GM23248 (cell line): ENCODE measurements at places on chromosomes 4 and X.

GRCh38 chrX:53356186-53356585 lies 66.3 kb downstream of the SMC1A start:
- peak; percentile 27 for DNase-seq

- DNase-seq: no peak
Observed at GRCh38 chrX:110252711-110253110, 65.2 kb downstream of the AMMECR1 start.

GRCh38 chrX:103201041-103201440 lies 13.9 kb upstream of the BEX4 start:
- no peak for DNase-seq

- peak; percentile 47 for DNase-seq
Observed at GRCh38 chr4:3207531-3208037, 41.4 kb upstream of the MSANTD1 start.

DNA sequence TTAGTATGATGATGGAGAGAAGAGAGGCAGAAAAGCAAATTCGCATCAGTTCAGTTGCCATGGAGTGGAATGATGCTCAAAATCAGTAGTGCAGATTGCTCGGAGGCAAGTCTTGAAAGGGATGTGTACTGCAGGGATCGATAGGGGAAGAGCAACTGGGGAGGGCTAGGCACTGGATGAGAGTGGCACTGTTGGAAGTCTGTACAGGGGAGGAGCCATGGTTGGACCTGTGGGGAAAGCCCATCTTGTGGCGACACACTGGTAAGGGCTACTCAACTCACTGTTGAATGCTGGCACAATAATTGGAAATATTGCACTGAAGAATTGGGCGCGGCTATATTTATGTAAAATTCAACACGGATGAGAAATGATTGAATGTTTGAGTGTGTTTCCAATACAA lies 1.2 kb downstream of the RAB9B start:
- DNase-seq: no peak

GRCh38 chr4:1642196-1642951 lies 41.7 kb downstream of the FAM53A start:
- no peak for DNase-seq

DNA sequence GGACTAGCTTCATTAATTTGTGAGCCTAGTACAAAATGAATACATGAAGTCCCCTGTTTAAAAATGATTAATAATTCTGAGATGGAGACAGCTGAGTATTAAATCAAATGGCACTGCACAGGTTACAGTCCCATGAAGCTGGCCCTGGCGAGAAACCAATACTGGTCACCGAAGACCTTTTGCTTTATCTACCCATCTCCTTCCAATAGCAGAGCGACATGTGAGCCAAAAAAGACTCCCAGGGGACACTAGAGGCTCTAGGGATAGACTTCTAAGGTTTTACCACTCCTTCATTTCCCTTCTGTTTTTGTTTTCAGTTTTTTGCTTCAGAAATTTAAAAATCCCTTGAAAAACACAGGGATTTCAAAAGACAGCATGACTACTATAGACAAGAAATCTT lies 97.0 kb upstream of the CCSER1 start:
- no peak for DNase-seq

DNA sequence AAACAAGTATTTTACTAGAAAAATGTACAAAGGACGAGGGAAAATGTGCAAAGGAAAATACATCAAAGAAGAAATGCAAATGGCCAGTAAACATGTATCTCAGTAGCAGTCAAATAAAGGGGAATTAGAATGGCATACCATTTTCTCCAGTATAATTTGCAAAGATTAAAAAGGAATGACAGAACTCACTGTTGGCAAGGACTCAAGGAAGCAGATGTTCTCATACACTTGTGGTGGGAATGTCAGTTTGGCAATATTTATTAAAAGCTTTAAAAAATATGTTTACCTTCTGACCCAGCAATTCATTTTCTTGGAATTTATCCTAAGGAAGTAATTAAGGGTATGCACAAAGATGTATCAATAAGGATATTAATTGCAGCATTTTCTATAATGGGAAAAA lies 7.6 kb downstream of the CLCN5 start:
- DNase-seq: peak; percentile 14

DNA sequence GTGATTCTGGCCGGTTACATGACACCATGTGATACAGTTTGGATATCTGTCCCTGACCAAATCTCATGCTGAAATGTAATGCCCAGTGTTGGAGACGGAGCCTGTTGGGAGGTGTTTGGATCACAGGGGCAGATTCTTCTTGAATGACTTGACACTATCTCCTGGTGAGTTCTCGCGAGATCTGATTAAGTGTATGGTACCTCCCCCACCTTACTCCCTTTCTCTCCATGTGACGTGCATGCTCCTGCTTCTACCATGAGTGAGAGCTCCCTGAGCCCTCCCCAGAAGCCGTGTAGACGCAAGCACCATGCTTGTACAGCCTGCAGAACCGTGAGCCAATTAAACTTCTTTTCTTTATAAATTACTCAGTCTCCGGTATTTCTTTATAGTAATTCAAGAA lies 23.6 kb downstream of the CPE start:
- DNase-seq: no peak

- DNase-seq: peak; percentile 90
Observed at GRCh38 chr4:94472056-94472826, 20.5 kb downstream of the PDLIM5 start.

GRCh38 chr4:101345596-101346350 lies 1.6 kb downstream of the PPP3CA start:
- DNase-seq: peak; percentile 69

GRCh38 chr4:139470997-139471665 lies 17.2 kb downstream of the RAB33B start:
- DNase-seq: no peak

GRCh38 chr4:26269038-26269437 lies 51.8 kb upstream of the RBPJ start:
- DNase-seq: no peak

DNA sequence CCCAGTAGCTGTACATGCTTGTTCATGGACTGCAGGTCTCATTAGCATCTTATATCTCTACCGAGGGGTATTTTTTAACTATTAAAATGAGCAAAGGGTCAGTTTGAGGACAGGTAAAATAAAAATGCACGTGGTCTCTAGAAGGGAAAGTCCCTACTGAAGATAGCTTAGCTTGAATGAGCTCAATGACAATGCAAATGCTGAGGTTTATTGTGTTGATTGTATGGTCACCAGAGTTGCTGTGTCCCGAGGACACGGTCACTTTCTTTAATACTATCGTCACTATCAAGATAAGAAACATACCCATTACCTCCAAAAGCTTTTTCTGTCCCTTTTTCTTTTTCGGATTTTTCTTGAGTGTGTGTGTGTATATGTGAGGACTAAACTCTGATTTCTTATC lies 250.5 kb upstream of the PRKX start:
- DNase-seq: no peak

DNA sequence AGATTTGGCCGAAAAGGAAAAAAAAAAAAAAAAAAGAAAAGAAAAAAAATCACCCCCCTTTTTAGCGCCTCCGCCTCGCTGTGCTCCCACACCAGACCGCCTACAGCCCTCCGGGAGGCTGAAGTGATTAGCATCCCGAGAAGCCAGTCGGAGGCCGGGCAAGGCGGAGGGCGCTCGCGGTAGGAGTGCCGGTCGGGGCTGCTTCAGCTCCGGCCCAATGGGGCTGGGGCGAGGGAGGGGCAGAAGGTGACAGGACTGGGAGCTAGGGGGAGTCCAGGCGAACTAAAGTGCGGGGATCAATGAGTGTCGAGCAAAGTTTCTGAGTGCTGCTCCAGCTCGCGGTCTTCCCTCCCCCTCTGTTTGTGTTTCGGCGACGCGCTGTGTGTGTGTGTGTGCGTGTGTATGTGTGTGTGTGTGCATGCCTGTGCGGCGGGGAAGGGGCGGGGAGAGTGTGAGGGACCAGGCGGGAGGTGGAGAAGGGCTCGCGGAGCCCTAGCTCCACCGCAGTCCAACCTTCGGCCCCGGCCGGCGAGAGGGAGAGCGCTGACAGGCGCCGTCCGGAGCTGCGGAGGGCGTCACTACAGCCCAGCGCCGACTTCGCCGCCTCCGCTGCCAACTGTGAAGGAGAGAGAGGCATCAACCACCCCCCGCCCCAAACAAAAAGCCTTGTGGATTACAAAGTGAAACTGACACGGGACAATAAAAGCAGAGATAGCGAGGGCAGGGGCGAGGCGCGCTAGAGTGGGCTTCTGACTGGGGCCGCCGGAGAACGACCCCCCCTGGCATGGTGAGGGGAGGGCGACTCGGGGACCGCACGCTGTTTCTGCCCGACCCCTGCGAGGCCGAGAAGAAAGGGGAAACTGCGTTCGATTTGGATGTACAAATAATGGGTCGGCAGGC lies at the start of gene FAT4:
Gene FAT4 (plus strand): TSS at position 280 of the 900 bp plus-strand sequence. CDS start 1,457 bp downstream, outside the sequence.
- DNase-seq: peak; percentile 99

- peak; percentile 53 for DNase-seq
Observed at GRCh38 chr4:77820649-77821561, 1.7 kb upstream of the CNOT6L start.

DNA sequence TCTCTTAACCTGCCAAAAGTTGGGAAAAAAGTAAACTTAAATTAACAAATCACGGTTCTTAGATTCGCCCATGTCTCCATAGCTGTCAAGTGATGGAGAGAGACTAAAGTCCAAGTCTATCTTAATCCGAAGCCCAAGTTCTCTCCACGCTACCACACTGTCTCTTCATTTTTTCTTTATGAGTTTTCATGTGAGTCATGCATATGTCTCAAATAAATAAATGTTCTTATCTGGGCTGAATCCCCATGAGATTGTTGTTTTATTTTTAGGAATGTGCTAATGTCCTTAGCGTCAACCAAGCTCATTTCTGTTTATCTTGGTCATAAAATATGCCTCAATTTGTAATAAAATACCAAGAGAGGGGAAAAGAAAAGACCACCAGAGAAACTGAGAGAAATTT lies 169.3 kb downstream of the RCHY1 start:
- peak; percentile 54 for DNase-seq

GRCh38 chr4:23324021-23324690 lies 565.7 kb downstream of the PPARGC1A start:
- no peak for DNase-seq

- DNase-seq: no peak
Observed at GRCh38 chr4:70449220-70449619, 22.8 kb upstream of the MUC7 start.

- DNase-seq: peak; percentile 66
Observed at GRCh38 chr4:156983366-156983765, 11.8 kb upstream of the PDGFC start.

DNA sequence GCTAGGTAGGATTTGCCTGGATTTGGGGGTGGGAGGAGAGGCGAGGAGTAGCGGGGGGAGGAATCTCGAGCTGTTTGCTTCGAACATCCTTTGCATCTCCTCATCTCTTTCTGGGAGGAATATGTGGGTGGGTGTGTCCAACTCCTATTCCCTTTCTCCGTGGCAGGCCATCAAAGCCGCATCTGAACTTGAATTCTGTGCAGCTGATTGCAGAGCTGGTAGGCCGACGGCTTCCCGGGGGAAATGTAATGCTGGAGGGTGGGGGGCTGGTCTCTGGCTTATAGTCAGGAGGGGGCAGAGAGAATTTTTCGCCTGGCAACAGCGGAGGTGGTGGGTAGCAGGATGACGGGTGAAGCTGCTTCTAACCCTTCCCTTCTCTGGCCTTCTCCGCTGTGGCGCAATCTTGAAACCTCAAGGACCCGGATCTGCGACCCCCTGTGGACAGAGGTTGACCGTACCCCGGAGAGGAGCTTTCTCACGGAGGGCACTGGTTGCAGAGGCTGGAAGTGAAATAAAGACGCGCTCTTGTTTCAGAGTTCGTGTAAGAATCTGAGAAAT lies 628 bp downstream of the ZCCHC12 start:
- no peak for DNase-seq

- peak; percentile 62 for DNase-seq
Observed at GRCh38 chrX:68511255-68511654, 12.4 kb downstream of the YIPF6 start.

DNA sequence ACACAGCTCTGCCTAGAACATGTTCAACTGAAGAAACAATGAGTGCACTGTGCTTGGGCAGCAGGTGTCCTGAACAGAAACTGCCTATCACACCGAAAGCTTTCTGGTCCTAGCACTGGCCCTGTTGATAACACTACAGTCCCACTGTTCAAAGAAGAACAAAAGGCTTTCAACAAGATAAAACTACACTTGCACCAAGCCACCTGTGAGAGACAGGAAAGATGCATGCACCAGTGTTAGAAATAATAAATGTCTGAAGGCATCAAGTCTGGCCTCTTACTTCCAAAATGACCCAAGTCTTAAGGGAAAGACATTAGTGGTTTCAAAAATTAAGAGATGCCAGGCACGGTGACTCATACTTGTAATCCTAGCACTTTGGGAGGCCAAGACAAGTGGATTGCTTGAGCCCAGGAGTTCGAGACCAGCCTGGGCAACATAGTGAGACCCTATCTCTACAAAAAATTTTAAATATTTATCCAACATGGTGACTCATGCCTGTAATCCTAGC lies 68.7 kb downstream of the APBB2 start:
- DNase-seq: peak; percentile 45

- no peak for DNase-seq
Observed at GRCh38 chrX:152913910-152914309, 16.0 kb downstream of the ZNF185 start.

GRCh38 chr4:74628852-74629620 lies 165.3 kb downstream of the BTC start:
- peak; percentile 58 for DNase-seq

GRCh38 chr4:168509786-168510185 lies 12.9 kb downstream of the PALLD start:
- peak; percentile 68 for DNase-seq

GRCh38 chr4:53193111-53193510 lies 172.8 kb downstream of the SCFD2 start:
- DNase-seq: peak; percentile 54

GRCh38 chrX:72539822-72540221 lies 32.8 kb downstream of the HDAC8 start:
- no peak for DNase-seq

GRCh38 chrX:25020905-25021449 lies 5.2 kb upstream of the ARX start:
- DNase-seq: no peak

DNA sequence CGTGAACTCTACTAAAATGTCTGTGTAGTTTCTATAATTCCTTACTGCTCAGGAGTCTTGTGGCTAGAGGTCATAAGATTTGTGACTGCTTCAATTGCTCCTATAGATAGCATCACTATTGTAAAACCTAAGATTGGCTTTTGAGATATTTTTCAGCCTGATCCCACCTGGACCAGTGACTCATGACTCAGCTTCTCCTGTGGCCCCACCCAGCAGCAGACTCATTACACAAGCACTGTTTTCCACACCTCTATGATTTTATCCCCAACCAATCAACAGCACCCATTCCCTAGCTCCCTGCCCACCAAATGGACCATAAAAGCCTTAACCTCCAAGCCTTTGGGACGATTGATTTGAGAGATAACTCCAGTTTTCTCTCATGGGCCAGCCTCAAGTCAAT lies 1157.0 kb upstream of the INTU start:
- no peak for DNase-seq

- peak; percentile 49 for DNase-seq
Observed at GRCh38 chrX:50799531-50799961, 14.4 kb downstream of the SHROOM4 start.
